ENCODE measurements at places on chromosomes 12 and 14.

GRCh38 chr14:77599889-77600288, 16.5 kb downstream of the SPTLC2 start:
- no peak for DNase-seq

DNA sequence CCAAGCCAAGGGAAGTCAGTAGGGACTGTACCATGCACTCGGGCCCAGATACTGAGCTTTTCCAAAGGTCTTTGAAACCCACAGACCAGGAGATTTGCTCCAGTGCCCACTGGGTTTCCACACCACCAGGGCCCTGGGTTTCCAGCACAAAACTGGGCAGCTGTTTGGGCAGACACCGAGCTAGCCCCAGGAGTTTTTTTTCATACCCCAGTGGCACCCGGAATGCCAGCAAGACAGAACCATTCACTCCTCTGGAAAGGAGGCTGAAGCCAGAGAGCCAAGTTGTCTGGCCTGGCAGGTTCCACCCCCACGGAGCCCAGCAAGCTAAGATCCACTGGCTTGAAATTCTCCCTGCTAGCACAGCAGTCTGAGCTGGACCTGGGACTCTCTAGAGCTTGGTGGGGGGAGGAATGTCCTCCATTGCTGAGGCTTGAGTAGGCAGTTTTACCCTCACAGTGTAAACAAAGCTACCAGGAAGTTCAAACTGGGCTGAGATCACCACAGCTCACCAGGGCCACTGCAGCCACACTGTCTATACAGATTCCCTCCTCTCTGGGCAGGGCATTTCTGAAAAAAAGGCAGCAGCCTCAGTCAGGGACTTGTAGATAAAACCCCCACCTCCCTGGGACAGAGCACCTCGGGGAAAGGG, 793.7 kb downstream of the RPS29 start:
- peak; percentile 9 for DNase-seq

DNA sequence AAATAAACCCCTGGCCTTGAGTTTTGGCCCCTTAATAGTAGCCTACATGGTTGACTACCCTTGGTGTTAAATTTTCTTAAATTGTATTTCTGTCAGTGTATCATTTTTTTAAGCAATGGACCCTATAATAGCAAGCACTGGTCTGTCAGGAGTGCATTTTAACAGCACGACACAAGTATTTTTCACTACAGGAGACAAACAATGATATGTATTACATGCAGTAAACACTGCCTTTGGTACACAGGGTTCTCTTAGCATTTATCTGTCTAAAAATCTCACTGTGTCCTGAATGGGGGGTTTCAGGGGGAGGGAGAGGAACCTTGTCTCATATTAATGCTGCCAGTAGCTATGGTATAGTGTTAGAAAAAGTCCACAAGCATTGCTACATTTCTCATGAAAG, 18.4 kb downstream of the LMO3 start:
- no peak for DNase-seq

DNA sequence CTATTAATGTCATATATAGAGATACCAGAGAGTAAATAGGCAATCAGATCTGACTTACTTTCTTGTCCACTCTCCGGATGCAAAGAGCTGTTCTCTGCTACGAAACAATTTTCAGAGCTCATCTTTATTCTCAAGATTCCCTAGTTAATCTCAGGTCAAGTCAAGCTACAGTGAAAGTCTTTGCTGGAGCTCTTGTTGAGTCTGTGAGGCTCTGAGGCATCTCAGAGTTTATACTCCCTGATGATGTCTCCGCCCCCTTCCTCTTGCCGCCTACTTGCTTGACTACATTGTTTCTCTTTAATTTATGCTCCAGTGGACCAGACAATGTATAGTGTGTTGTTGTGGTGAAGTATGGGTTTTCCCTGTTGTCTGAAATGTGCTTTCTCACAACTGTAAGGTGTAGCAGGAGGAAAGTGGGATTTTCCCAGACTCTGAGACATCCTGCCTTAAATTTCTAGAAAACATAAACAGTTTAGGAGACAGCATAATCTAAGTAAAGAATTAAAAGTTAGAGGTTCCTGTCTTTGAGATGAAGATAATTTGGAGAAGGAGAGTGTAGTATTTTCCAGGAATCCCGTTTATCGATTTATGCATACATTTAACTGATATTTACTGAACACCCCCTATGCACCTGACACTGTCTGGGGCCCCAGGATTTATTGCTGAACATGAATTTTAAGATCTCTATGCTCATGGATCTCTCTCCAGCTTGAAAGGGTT, at the start of gene CD69:
TSS of gene CD69 (minus strand) at position 203 of the 720 bp plus-strand sequence. CDS start at position 122, 81 bp downstream.
- DNase-seq: no peak
